ENCODE measurements at places on chromosomes 12 and 14. TPM values are rescaled to one million over a fixed set of nuclear protein-coding genes. Genes with fewer than 3 reads are reported as not detected.

- peak; percentile 4 for DNase-seq
Observed at GRCh38 chr12:82964446-82964845, 277.7 kb downstream of the TMTC2 start.

- DNase-seq = no peak
Observed at GRCh38 chr12:72219937-72220336, 52.2 kb upstream of the TRHDE start.

- no peak for DNase-seq
Observed at GRCh38 chr12:26229910-26230309, 34.5 kb downstream of the SSPN start.

GRCh38 chr12:41304526-41304925 is 116.4 kb downstream of the PDZRN4 start:
- DNase-seq = peak; percentile 26

DNA sequence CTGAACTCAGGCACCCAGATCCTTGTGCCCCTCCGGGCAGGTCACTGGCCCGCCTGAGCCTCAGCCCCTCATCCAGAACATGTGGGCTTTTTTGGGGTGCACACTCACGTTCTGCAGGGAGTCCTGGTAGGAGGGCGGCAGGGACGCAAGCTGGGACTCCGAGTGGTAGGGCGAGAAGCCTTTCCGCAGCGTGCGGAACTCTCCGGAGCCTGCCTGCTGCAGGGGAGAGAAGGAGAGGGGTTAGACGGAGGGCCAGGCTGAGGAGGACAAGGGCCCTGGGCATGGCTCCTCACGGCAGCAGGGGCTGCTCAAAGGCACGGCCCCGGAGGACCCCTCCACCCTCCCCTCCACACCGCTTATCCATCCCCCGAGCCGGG is 40.8 kb downstream of the CCNK start:
- DNase-seq = no peak

GRCh38 chr12:49279706-49280159 is 14.9 kb downstream of the TUBA1C start:
- peak; percentile 69 for DNase-seq

DNA sequence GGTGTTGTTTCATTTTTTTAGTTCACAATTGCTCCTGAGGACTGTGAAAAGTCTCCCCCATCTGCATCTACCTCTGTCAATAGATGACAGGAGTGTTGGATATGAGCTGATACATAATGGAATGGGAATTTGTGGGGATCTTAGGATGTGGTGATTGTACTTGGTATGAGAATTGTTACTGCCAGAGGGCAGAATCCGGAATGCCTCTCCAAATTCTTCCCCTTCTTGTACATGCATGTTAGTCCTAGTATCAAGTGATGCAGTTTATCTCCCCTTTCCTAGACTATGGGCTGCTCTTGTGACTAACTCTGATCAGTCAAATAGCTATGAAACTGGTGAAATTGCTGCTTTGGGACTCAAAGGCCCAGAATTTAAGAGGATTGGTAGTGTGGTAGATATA is 24.8 kb upstream of the NOVA1 start:
- DNase-seq = no peak

DNA sequence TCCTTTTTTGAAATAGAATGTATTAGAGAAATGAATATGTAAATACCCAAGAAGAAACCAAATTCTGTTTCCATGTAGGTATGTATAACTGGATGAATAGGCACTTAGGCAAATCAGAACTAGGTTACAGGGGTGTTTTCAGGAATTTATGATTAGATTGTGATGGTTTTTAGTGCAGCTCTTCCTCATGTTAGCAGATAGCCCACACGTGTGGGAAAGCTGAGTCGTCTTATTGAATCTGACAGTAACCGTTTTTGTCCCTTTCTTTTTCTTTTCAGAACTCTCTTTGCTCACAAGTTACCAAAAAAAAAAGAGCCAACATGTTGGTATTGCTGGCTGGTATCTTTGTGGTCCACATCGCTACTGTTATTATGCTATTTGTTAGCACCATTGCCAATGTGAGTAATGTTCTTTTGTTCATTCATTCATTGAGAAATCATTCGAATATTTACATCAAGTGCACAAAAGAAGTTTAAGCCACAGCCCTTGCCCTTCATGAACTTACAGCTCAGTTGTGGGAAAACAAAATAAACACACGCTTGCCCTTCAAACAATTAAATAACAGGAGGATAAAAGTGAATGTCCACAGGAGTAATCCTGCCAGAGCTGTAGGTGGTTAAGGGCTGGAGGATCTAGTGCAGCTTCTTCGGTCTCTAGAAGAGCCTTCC is 14.8 kb downstream of the EMP1 start:
- peak; percentile 72 for DNase-seq

DNA sequence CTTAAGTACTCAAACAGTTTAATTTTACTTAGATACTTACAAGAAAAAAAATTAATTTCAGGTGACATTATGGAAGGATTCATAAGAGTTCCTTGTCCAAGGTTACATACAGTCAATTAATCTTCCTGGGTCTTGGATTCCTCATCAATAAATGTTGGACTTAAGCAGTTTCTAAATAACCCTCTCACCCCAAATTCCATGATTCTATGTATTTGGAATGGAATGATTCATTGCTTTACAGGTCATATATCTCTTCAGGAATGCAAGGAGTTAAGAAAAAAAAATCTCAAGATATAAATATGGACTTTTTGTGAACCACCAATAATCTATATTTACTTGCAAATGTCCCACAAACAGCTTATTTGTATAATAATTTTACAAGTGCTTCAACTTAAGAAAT is 84.2 kb upstream of the BMP4 start:
- DNase-seq = peak; percentile 4

GRCh38 chr14:99427632-99428300 is 52.9 kb downstream of the SETD3 start:
- peak; percentile 41 for DNase-seq

GRCh38 chr14:52789118-52789517 is 2.3 kb downstream of the GNPNAT1 start:
- DNase-seq = no peak

DNA sequence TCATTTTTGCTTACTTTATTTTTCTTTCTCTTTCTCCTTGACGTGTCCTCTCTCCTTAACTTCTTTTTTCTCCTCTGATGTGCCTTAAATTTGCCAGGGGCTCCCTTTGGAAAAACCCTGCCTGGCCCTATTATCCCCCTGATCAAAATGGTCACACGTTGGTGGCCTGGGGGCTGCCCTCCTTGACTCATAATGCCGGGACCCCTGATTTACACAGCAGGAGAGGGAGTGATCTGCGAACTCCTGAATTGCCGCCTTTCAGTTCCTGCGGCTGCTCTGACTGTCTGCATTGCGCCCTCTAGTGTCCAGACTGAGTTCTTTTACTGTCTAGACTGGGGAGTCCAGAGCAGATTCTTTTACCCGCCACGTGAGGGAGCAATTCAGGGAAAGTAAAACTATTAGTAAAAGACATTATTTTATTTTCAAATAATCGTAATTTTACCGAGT is 44.8 kb upstream of the GZMB start:
- DNase-seq = peak; percentile 80

GRCh38 chr14:51072976-51073375 is 21.9 kb downstream of the TRIM9 start:
- DNase-seq = no peak

- DNase-seq = no peak
Observed at GRCh38 chr12:130128790-130129735, 33.2 kb upstream of the FZD10 start.

- DNase-seq = no peak
Observed at GRCh38 chr12:48973941-48974673, 2.6 kb upstream of the WNT10B start.

DNA sequence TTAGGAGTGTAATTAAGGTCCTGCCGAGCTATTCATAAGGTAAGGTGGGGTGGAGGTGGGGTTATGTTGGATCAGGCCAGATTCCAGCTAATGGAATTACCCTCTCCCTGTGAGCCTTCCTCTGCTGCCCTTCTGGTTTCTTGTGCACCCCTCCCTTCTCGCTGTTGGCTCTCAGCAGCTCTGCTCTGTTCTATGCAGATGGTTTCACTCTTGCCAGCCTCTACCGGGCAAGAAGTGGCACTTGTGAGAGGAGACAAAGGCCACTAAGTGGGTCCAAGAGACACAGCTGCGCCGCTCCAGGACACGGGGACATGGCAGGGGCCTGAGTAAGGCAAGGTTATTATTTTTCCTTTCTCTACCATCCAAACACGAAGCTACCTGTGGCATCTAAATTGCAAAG is 334.4 kb downstream of the EMP1 start:
- no peak for DNase-seq

The ASCL1 gene
- not detected for total RNA-seq

GRCh38 chr12:6315704-6316597 is 5.5 kb downstream of the PLEKHG6 start:
- DNase-seq = no peak

The CACNA1C gene
- 0.05 TPM for total RNA-seq

The IL22 gene
- not detected for total RNA-seq

The NUMB gene
- total RNA-seq = 17.7 TPM

The KLRC1 gene
- total RNA-seq = 0.35 TPM

The PRICKLE1 gene
- total RNA-seq = 11.6 TPM

DNA sequence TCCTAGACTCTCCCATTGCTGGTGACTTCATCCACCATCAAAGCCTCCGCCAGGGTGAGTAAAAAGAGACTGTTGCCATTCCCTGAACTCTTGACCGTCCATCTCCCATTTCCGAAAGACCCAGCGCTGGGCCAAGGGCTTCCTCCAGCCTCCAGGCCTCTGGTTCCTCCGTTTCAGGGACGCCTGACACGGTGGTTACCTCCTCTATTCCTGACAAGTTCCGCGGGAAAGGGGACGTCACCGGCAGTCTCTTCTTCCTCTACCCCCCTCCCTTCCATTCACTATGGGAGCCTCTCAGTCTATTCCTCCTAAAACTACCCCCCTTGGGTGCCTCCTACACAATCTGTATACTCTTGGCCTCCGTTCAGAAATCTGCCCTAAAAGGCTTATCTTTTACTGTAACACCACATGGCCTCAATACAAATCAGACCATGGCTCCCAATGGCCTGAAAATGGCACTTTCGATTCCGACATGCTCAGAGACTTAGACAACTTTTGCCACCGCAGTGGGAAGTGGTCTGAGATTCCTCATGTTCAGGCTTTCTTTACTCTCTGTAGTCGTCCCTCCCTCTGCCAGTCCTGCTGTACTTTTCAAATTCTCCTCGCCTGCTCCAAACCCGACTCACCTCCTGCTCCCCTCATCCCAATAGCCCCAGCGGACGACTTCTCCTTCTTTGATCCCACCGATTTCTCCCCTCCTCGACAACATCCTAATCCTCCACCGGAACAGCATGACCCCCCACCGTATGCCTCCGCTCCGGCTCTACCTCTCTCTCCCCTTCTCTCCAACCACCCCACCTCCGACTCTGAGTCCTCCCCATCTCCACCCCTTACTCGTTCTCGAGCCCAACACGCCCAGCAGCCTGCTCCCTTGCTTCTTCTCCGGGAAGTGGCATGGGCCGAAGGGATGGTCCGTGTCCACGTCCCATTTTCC is 70.4 kb downstream of the MOK start:
- DNase-seq = no peak

Measured in renal cortical epithelial cell (primary cell).